NCI-H1105 (cell line): ENCODE measurements at places on chromosomes 1 and 21.

- no peak for DNase-seq
These were observed 37.1 kb upstream of the SERPINC1 start for GRCh38 chr1:173954179-173954578.

- no peak for DNase-seq
These were observed 4.1 kb downstream of the SLX9 start for GRCh38 chr21:44943686-44944550.

- no peak for DNase-seq
These were observed 81.7 kb downstream of the PCBP3 start for GRCh38 chr21:45724994-45725843.

GRCh38 chr1:7253988-7254587 is 468.8 kb downstream of the CAMTA1 start:
- no peak for DNase-seq

- DNase-seq, result peak; percentile 13
These were observed 6.3 kb downstream of the CELF3 start for GRCh38 chr1:151710187-151710840.

DNA sequence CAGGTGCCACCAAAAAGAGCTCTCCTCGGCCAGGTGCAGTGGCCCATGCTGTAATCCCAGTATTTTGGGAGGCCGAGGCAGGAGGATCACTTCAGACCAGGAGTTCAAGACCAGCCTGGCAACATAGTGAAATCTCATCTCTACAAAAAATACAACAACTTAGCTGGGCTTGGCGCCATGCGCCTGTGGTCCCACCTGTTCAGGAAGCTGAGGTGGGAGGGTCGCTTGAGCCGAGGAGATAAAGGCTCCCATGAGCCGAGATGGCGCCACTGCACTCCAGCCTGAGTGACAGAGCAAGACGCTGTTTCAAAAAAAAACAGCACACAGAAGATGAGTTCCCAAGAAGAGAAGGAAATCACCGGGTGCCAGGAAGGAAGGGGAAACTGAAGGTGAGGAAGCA is 67.0 kb downstream of the CHD5 start:
- no peak for DNase-seq

DNA sequence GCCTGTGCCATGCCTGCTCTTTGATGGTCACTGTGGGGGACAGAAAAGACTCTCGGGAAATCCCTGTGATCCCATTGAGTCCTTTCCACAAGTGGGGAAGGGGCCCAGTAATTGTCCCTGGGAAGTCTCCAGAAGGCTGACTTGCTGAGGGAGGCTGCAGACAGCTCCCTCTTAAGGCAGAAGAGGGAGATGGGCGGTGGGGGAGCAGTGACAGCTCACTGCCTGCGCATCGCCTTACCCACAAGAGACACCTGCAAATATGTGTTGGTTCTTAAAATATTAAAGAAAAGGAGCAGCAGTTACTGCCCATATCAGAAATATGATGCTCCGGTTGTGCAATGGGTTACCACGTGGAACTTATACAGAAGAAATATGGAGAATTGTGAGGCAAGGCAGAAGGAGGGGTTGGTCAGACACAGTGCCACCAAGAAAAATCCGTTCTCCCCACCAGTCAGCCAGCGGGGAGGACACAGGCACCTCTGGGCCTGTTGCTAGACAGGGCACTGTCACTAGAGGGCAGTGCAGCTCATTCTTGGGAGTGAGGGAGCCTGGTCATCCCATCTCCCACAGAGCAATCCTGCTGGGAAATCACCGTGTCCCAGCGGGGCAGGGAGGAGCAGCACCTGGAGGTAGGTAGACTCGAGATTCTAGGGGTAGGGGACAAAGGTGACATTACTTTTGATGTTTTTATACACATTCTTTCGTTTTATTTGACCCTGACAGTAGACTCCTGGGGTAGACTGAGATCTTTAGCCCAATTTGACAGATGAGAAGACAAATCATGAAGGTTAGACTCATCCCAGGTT is 6.9 kb upstream of the CAMK1G start:
- peak; percentile 38 for DNase-seq

- DNase-seq, result no peak
These were observed 34.6 kb downstream of the OLFML2B start for GRCh38 chr1:161989108-161989507.

DNA sequence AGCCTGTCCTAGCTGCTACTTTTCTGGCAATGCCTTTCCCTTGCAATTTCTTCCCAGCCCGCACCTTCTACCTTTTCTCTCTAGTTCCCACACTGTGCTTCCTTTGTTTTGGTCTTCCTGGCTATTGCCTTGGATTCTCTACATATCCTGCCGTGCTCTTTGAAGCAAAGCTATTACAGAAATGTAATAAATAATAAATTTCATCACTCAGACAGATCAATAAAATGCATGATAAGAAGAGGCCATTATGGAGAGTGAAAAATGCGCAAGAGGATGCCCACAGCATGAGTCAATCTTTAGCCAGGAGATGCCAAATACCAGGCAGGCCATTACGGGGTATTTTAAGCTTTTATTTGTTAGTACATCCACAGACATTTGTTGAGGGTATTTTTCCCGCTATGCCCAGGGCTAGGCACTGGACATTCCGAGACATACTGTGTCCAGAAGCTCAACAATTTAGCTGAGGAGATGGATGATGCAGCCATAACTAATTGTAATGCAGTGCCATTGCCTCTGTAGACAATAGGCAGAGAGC is 163.6 kb downstream of the ST6GALNAC3 start:
- DNase-seq, result no peak

GRCh38 chr1:20578062-20578461 is 10.8 kb upstream of the CDA start:
- no peak for DNase-seq

GRCh38 chr1:211621447-211622198 is 42.7 kb upstream of the SLC30A1 start:
- no peak for DNase-seq

DNA sequence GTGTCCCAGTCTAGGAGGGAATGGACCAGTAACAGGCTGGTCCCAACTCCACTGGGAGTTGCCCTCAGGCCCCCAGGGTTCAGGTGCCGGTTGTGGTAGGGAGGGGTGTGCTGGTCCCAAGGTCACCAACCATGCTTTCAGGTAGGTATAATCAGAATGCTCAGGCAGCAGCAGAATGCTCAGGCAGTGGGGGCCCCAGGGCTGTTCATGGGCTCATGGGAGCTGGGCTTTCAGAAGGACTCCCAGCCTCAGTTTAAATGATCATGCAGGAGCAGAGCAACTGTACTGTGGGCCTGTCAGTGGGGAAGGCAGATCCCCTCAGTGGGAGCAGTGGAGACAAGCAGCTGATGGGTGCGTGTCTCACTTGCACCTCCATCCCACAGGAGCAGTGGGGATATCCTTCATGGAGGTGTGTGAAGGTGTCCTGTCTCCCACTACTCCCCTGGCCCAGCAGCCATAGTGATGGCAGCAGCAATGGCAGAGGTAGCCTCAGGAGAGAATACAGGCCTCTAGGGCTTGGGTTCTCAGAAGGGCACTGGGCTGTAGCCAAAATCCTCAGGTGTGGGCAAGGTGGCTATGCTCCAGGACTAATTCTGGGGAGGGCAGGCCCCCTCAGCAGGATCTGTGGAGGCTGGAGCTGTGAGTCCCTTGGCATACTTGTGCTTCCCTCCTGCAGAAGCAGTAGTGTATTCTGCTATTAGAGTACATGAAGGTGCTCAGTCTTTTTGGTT is 917.3 kb upstream of the B3GALT2 start:
- DNase-seq, result no peak

- DNase-seq, result no peak
These were observed 483.9 kb downstream of the OMA1 start for GRCh38 chr1:58062635-58063034.

DNA sequence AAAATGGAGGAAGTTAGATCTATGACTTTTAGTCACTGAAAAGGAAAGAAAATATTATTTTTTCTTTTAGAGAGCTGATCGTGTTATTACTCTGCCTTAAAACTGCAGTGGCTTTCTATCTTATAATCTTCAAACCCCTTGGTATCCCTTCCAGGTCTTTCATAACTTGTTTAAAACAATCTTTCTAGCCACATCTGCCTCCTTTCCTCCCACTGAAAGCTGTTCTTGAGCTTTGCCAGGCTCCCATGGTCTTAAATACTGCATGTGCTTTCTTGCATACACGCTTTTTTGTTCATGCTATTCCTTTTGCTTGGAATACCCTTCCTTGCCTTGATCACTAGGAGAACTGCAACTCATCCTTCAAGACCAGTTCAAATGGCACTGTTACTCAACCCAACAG is 65.9 kb upstream of the GADD45A start:
- no peak for DNase-seq

- DNase-seq, result no peak
These were observed 170.7 kb downstream of the ST6GALNAC5 start for GRCh38 chr1:77038000-77038399.

DNA sequence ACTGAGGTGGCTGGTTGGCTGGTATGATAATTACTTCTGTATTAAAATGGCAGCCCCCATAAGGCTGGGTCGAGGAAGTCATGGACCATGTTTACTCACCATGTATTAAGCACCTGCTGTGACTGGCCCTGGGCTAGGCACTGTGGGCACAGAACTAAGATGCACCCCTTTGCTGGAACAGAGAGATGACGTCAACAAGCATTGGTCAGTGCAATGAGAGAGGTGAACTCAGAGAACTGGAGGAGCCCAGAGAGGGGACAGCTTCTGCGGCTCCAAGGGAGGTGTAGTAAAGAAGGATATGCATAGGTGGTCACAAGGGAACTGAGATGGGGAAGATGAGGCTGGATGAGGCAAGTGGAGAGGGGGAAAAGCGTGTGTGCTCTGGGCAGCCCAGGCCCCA is 88.7 kb downstream of the KAZN start:
- DNase-seq, result no peak

DNA sequence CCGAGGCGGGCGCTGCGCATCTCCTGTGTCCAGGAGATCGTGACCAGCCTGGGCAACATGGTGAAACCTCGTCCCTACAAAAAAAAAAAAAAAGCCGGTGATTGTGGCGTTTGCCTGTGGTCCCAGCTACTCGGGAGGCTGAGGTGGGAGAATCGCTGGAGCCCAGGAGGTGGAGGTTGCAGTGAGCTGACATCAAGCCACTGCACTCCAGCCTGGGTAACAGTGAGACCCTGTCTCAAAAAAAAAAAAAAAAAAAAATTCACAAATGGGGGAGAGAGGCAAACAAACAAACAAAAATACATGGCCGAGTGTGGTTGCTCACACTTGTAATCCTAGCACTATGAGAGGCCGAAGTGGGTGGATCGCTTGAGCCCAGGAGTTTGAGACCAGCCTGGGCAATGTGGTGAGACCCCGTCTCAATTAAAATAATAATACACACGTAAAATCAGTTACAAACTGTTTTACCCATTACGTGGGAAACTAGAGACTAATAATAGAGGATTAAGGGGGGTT is 758 bp downstream of the TATDN3 start:
- DNase-seq, result no peak

DNA sequence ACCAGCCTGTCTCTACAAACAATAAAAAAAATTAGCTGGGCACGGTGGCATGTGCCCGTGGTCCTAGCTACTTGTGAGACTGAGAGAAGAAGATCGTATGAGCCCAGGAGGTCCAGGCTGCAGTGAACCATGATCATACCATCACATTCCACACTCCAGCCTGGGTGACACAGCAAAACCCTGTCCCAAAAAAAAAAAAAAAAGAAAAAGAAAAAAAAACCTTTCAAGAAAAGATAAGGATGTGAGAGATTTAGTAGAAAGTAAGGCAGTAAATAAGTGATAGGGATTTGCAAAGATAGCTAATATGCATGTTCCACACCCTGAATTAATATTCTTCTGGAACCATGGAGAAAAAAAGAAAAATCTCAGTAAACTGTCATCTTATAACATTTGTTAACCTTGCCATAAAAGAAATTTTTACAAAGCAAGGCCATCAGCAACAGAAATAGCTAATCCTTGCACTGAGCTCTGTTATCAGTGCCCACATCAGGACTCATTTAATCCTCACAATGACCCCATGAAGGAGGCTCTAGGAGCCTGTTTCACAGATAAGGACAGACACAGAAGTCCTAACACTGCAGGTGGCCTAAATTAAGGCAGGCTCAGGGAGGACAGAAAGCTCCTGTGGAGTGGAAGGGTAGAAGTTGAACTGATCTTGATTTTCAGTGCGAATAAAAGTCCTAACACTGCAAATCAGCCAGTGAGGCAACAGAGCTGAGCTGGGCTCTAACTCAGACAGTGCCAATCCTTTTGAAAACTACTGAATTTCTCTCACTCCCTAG is 7.6 kb downstream of the GNB1 start:
- no peak for DNase-seq
